ENCODE measurements at places on chromosomes 4 and X. TPM values are rescaled to one million over a fixed set of nuclear protein-coding genes. Genes with fewer than 3 reads are reported as not detected.

The BEND2 gene
- total RNA-seq: not detected

The ZNF674 gene
- total RNA-seq: 14.3 TPM

The STATH gene
- not detected for total RNA-seq

The ZNF275 gene
- 5.7 TPM for total RNA-seq

The UBA6 gene
- 115 TPM for total RNA-seq

The MAGEB1 gene
- not detected for total RNA-seq

The SOX3 gene
- total RNA-seq: 2.4 TPM

The PWWP3B gene
- total RNA-seq: 1.2 TPM

DNA sequence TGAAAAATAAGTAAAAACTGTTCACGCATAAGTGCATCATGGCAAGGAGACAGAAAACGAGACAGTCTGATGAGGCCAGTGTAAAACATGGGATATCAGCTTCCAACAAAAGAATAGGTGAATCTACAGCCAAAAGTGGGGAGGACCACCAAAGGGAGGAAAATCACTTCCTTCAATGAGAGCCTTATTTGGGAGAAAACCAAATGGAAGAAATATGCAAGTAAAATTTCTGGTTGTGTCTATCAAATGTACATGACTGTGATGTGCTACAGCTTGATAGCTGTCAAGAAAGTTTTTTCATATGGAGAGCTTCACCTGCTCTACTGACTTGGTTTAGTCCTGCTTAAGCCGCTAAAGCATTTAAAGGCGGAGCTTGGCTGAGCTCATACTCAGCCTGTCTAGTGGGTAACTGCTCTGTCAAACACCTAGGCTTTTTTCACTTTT, 66.2 kb downstream of the MAGEA1 start:
- DNase-seq: no peak

- DNase-seq: no peak
Measured at GRCh38 chrX:40446921-40447320, 133.8 kb upstream of the ATP6AP2 start.

DNA sequence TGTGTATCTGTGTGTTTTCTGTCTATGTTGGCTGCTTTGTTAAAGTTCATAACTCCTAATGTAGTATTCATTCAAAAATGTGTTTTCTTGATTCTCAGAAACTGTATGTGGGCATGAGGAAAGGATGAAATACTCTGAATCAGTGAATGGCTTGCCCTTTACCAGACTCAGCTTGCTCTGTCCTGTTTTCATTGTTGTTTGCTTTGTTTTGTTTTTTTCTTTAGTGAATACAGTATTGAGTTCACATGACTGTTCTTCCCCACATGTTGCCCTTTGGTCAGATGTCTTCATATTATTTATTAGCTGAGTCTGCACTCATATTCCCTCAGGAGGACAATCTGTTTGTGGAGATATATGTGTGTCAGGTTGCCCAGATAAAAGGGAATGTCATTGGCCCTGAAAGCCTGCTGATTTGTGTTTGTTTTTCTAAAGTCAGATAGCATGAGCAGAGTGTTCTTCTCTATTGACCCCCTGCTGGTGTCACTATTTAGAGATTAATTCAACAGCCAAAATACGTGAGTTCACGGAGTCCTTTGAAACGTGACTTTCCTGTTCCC, 1184.4 kb downstream of the RPA4 start:
- DNase-seq: no peak

DNA sequence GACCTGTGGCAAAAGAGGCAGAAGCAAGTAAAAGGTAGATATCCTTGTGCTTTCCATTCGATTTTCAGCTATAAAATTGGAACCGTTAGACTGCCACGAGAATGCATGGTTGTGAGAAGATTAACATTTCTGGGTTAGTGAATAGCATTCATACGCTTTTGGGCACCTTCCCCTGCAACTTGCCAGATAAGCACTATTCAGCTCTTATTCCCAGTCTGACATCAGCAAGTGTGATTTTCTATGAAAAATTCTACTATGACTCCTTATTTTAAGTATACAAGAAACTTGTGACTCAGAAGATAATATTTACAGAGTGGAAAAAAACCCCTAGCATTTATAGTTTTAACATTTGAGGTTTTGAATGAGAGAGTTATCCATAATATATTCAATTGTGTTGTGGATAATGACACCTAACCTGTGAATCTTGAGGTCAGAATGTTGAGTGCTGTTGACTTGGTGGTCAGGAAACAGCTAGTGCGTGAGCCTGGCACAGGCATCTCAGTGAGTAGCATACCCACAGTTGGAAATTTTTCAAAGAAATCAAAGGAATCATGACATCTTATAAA, 3.9 kb downstream of the FGB start:
- DNase-seq: no peak

GRCh38 chr4:145609481-145610427, 9.4 kb upstream of the MMAA start:
- DNase-seq: peak; percentile 24

- peak; percentile 6 for DNase-seq
Measured at GRCh38 chr4:13528821-13529127, 15.5 kb downstream of the NKX3-2 start.

Data from frontal cortex (tissue), 4 donors.